CD4-positive, CD25-positive, alpha-beta regulatory T cell (primary cell): ENCODE measurements at places on chromosomes 16 and 17. TPM values are rescaled to one million over a fixed set of nuclear protein-coding genes. Genes with fewer than 3 reads are reported as not detected.

Gene KRT25
- polyA plus RNA-seq, result not detected

DNA sequence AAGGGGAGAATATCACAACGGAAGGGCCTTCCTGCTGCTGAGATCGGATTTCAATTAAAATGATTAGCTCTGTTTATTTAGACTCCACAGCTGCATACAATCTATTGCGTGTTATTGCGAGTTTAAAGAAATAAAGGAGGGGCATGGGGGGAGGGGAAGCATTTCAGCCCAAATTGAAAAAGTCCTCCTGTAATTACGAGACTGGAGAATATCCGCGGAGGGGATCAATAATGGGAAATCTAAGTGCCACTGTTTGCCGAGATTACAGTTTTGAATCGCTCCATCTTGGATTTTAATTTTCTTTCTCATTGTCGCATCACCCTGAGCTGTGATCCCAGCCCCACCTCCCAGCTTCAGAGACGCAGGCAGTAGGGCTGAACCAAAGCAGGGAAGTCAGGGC is 15.7 kb upstream of the RPL38 start:
- DNase-seq, result no peak

DNA sequence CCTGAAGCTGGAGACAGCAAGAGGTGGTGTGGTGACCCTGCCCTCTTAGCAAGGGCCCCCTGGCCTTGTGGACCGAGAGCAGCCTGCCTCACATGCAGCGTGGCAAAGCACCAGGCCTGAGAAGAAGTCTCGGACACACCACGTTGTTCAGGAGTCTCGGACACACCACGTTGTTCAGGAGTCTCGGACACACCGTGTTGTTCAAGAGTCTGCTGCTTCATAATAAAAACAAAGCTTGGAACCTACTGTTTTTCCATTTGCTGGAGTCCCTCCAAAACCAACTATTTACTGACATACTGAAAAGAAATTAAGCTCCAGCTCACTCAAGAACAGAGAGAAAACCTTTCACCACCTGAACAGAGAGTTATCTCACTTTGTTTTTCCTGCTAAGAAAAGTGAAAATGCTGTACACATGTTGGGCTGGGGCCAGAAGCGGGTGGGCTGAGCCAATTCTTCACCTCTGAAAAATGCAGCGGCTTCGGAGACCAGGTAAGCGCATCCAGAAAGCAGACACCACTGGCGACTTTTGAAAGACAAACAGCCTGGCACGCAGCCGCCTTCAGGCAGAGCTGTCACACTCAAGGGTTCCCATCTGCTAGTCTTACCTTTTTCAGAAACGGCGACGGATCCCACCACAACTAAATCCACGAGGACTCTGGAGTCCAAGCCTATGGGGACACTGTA is 8.9 kb downstream of the MTHFSD start:
- no peak for DNase-seq

GRCh38 chr16:2470603-2471015 is 488 bp upstream of the NTN3 start:
- DNase-seq, result no peak

- no peak for DNase-seq
Observed at GRCh38 chr16:70700101-70701020, 14.5 kb upstream of the MTSS2 start.

DNA sequence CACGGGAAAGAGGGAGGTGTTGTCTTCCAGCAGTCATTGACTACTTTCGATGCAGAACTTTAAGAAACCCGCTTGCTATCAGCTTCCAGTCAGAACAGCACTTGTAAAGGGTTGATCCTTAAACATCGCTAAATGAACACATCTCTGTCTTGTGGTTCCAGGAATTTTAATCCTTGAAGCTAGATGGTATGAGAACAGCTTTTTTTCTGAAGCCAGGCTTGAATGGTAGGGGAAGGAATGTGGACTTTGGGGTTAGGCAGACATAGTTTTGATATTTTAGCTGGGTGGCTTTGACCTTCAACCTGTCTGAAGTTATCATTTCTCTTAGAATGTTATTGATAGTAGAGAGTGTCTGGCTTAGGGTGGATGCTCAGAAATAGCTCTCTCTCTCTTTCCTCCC is 81.1 kb downstream of the RGS9 start:
- no peak for DNase-seq

Gene ACAP1
- polyA plus RNA-seq, result 206 TPM

Gene MRPL10
- 56.5 TPM for polyA plus RNA-seq

Gene CCR7
- polyA plus RNA-seq, result 530 TPM

DNA sequence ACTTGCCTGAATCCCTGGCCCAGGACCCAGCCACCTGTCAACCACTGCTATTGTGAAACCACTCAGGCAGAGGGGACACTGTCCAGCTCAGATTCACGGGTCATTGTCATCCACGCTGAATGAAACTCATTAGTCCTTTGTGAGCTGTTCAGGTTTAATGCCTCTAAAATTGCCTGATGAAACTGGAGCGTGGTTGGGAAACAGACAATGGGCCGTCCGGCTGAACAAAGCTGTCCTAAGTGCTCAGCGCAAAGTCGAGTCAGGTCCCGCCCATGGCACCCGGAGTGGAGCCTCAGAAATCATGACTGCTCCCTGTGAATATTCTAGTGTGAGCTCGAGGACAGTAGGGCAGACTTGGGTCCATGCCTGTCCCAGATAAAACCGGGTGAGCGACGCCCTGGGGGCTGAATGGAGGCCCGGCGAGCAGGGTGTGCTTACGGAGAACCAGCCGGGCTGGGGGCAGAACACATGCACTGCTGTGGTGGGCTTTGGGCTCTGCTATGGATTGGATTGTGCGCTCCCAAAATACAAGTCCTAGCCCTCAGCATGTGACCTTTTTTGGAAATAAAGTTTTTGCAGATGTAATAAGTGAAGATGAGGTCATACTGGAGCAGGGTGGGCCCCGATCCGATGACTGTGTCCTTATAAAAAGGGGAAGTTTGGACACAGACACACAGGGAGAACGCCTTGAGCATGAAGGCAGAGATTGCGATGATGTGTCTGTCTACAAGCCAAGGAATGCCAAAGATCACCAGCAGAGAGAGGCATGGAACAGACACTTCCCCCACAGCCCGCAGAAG is 12.9 kb upstream of the CMIP start:
- DNase-seq, result no peak

DNA sequence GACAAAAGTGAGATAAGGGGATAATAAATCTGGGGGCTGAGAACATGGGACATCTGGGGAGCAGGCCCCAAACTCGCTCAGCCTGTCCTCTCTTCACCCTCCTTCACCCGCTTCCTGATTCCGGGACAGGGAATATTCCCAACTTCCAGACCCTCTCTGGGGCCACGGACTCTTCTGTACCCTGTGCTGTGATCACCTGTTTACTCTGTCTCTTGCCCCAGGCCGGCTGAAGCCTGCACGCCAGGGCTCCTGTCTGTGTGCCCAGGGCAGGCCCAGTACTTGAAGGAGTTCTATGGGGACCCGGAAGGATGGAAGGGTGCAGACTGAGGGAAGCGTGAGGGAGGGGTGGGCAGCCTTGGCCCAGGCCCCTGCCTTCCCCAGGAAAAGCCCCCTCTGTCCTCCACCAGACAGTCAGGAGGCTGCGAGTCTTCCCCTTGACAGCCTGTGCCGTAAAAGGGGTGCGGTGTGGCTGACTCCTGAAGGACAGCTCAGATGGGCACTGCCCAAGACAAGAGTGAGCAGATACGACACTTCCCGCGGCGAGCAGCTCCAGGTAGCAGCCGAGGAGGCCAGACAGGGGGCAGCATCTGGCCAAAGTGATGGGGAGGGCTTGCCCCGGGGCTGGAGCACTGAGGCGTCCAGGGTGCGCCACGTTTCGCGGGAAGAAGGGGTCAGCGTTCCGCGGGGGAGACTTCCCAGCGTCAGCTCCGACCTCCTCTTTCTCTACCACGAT is 1.0 kb upstream of the CCNF start:
- no peak for DNase-seq

GRCh38 chr17:58245428-58246103 is 7.2 kb downstream of the LPO start:
- DNase-seq, result no peak

Gene CBX8
- 1.7 TPM for polyA plus RNA-seq

DNA sequence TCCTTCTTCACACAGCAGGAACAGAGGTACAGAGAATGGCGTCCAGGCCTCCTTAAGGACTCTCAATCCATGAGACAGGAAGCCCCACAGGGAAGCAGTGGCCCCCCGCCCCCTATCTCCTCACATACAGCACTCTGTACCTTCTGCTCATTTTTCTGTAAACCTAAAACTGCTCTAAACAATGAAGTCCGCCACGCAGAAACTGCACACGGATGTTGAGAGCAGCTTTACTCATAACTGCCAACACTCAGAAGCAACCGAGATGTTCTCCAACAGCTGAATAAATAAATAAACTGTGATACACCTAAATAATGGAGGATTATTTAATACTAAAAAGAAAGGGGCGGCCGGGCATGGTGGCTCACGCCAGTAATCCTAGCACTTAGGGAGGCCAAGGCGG is 9.9 kb downstream of the TBC1D16 start:
- DNase-seq, result no peak

DNA sequence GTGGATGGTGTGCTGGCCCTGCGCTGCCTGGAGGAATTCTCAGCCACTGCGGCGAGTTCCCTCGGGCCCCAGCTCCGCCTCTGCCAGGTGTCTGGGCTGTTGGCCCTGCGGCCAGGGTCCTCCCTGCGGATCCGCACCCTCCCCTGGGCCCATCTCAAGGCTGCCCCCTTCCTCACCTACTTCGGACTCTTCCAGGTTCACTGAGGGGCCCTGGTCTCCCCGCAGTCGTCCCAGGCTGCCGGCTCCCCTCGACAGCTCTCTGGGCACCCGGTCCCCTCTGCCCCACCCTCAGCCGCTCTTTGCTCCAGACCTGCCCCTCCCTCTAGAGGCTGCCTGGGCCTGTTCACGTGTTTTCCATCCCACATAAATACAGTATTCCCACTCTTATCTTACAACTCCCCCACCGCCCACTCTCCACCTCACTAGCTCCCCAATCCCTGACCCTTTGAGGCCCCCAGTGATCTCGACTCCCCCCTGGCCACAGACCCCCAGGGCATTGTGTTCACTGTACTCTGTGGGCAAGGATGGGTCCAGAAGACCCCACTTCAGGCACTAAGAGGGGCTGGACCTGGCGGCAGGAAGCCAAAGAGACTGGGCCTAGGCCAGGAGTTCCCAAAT is 1.3 kb upstream of the TNFSF13 start:
- no peak for DNase-seq

Gene TMEM106A
- 3.3 TPM for polyA plus RNA-seq

DNA sequence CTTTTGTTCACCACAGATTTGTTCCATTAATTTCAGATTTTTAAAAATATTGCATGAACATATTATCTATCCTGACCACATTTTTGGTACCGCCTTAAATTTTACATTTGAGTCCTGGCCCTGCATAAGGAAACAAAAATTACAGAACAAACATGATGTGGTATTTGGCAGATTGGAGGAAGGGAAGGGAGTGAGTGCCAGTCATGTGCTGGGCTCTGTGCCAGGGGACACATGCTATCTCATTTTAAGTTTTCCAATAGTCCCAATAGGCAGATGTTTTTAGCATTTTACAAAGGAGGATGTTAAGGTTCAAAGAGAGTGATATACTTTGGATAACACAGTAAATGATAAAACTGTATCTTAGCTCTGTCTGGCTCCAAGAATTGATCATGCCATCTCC is 185.1 kb downstream of the CDK5R1 start:
- DNase-seq, result no peak

DNA sequence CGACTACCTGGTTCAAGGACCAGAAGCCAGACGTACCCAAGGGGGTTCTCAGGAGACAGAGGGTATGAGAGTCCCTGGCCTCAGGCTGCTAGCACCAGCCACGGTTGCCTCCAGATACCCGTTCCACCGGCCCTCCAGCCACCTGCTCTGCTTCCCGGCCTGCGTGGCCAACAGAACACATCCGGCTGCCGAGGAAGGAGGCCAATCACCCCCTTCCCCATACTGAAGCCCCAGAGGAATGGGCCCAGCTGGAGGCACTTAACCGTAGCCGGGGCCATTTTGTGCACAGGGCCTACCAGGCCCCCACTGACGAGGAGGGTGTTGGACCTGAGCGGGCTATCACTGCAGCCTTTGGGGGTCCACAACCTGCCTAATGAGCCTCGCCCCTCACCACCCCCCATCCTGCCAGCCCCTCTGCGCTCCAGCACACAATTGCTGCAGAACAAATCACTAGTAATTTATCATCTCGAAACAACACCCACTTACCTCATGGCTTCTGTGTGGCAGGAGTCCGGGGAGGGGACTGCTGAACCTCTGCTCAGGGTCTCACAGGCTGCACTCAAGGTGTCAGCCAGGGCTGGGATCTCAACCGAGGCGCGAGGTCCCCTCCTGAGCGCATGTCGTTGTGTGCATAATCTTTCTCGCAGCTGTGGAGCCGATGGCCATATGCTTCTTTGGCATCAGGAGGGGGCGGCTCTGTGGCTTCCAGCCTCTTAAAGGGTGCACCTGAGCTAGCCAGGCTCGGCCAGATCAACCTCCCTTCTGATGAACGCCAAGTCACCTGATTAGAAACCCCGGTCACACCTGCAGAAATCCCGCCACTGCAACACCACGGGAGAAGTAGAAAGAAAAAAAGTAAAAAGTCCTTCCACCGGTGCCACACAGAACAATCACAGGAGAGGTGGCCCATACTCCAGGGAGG is 10.1 kb upstream of the KREMEN2 start:
- DNase-seq, result no peak

DNA sequence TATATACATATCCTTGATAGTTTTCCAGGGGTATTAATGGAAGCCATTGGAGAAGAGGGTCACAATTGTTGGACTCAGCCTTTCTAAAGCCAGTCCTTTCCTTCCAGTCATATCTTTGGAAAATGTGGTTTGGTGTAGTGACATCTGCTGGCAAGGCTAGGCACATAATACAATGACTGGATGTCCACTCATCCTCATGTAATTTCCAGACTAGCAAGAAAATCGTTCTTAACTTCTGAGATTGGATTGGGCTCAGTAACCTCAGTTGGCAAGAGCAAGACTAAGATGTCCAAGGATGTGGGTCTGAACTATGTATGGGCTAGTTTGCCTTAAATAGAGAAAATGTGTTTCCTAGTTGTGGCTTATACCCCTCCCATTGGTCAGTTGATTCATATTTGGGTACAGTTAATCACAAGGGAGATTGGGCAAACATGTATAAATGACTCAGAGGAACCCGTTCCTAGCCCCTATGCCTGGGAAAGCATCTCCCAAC is 8.7 kb upstream of the KAT7 start:
- DNase-seq, result peak; percentile 60

Gene DPEP2
- 52.2 TPM for polyA plus RNA-seq

- no peak for DNase-seq
Observed at GRCh38 chr16:1899641-1900451, 18.4 kb downstream of the HS3ST6 start.

DNA sequence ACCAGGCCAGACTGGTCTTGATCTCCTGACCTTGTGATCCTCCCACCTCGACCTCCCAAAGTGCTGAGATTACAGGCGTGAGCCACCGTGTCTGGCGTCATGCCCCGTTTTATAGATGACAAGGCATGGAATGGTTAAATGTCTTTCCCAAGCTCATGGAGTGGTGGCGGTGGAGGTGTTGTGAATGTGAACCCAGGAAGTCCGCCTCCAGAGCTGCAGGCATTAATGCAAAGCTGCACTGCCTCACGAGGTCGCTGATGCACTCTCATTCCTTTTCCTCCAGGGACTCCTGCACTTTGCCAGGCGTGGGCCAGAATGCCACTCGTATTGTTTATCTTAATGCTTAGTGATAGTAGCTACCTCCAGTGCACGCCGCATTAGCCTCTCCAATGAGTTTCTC is 149.6 kb downstream of the WWOX start:
- DNase-seq, result no peak

- no peak for DNase-seq
Observed at GRCh38 chr17:347309-347899, 5.2 kb downstream of the RPH3AL start.

Gene HS3ST4
- not detected for polyA plus RNA-seq

Gene KRT33A
- not detected for polyA plus RNA-seq

- DNase-seq, result no peak
Observed at GRCh38 chr17:78366109-78366848, 6.4 kb upstream of the SOCS3 start.

Gene CSH2
- not detected for polyA plus RNA-seq
